ENCODE measurements at places on chromosomes 12 and 14. TPM values are rescaled to one million over a fixed set of nuclear protein-coding genes. Genes with fewer than 3 reads are reported as not detected.

DNA sequence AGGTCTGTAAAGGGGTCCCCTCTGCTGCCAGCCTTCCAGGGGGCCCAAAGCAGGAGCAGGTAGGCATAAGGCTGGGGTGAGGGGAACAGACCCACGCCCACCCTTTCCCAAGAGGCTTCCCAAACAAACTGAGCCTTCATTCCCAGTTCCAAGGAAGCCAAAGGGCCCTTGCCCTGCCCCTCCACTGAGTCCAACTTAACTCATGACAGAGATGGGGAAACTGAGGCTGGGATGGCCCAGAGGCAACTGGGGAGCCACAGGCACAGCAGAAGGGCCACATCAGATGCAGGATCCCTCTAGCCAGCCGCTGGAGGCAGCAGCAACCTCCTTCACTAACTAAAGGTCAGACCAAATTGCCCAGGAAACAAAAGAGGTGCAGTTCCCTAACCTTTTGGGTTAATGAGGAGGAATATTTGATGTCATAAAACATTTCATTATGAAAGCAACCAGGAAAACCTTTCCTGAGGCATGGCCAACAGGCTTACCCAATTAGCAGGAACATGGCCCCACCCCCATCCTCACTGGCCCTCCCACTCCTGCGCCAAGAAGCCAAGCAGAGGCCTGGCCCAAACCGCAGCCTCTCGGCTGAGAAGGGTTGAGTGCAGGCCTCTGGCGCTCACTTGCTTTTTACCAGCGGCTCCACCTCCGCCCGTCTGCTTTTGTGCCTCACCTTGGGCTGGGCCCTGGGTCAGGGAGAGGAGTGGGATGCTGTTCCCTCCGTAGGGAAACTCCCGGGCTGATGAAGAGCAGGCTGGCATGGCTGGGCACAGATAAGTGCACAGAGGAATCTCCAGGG lies 293.5 kb upstream of the RTL1 start:
- DNase-seq: no peak

GRCh38 chr12:100867639-100868393 lies 73.2 kb downstream of the ANO4 start:
- DNase-seq: no peak

GRCh38 chr12:52581481-52581880 lies 7.8 kb upstream of the KRT74 start:
- DNase-seq: no peak

The TROAP gene
- total RNA-seq: 111 TPM

The TMEM253 gene
- total RNA-seq: not detected
